Activated T-cell treated with anti-CD3 and anti-CD28 coated beads, Interleukin-2, amount 50 U/mL, for 4 hours (primary cell): ENCODE measurements at places on chromosomes 12 and 14. TPM values are rescaled to one million over a fixed set of nuclear protein-coding genes. Genes with fewer than 3 reads are reported as not detected.

CYP27B1 gene
- total RNA-seq, result 18.4 TPM

SLC7A7 gene
- total RNA-seq, result 0.51 TPM

PMCH gene
- 0.30 TPM for total RNA-seq

INSM2 gene
- total RNA-seq, result not detected

IFI27L2 gene
- total RNA-seq, result 19.3 TPM
